Body of pancreas (tissue), 4 donors: ENCODE measurements at places on chromosomes 5 and 9. TPM values are rescaled to one million over a fixed set of nuclear protein-coding genes. Genes with fewer than 3 reads are reported as not detected.

DNA sequence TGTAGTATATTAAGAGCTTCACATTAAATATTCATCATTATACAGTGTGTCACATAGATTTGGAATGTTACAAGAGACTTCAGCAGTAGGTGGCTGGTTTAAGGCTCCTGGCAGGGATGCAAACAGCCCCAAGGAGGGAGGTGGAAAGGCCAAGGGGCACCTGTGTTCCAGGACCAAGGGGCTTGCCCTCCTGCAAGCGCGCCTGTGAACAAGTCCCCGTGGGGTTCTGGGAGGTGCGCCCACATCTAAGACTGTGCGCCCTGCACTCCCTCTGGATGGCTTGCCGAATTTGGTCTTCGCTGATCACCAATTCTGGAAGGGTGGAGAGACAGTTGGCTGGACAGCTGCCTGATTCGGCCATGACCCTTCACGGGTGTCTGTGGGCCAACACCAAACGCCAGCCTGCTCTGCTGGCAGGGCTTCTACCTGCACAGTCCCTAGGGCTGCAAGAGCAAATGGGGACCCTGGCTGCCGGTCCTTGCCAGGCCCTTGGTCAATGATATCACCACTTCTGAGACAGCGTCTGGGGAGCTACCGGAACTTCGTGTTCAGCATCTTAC lies 12.1 kb upstream of the SLC25A51 start:
- no peak for DNase-seq

DNA sequence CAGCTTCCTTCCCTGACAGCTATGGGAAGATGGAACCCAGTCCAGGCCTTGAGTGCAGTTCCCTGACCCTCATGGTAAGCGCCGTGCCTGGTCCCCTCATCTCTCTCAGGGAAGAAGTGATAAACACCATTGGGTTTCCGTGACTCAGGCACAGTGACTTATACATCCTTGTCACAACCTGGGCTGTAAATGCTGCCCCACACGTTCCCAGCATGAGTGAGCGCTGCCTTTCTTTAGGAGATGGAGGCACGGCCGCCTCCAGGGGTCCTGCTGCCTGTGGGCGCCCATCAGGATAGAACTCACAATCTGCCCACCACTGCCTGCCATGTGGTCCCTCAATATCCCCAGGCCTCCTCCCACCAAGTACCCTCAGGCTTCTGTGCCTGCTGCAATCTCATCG lies 8.3 kb upstream of the NKD2 start:
- DNase-seq, result peak; percentile 2

GRCh38 chr9:126907058-126907457 lies 7.5 kb upstream of the RALGPS1 start:
- no peak for DNase-seq

DNA sequence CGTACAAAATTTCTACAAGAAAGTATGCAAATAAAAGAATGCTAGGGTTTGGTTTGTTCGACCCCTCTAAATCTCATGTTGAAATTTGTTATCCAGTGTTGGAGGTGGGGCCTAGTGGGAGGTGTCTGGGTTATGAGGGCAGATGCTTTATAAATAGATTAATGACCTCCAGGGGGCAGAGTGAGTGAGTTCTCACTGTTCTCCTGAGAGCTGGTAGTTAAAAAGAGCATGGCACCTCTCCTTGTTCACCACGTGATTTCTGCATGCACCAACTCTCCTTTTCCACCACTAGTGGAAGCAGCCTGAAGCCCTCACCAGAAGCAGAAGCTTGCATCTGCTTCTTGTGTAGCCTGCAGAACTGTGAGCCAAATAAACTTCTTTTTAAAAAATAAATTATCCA lies 50.4 kb upstream of the FAM170A start:
- DNase-seq, result peak; percentile 33

LHX6 gene
- total RNA-seq, result 2.9 TPM

- DNase-seq, result peak; percentile 12
These were observed 15.7 kb downstream of the TPPP start for GRCh38 chr5:677131-678101.

GRCh38 chr5:78242001-78242400 lies 52.5 kb downstream of the AP3B1 start:
- DNase-seq, result no peak

- no peak for DNase-seq
These were observed 293.4 kb downstream of the CD180 start for GRCh38 chr5:66903218-66903617.

GRCh38 chr5:10702040-10702629 lies 58.9 kb downstream of the DAP start:
- peak; percentile 84 for DNase-seq

GRCh38 chr5:9951865-9952516 lies 297.7 kb downstream of the ATPSCKMT start:
- no peak for DNase-seq

- DNase-seq, result no peak
These were observed 47.2 kb upstream of the PCAT7 start for GRCh38 chr9:94507531-94508258.

RACK1 gene
- total RNA-seq, result 1,136 TPM

GRCh38 chr9:76812591-76812990 lies 48.4 kb downstream of the PCA3 start:
- DNase-seq, result no peak

DNA sequence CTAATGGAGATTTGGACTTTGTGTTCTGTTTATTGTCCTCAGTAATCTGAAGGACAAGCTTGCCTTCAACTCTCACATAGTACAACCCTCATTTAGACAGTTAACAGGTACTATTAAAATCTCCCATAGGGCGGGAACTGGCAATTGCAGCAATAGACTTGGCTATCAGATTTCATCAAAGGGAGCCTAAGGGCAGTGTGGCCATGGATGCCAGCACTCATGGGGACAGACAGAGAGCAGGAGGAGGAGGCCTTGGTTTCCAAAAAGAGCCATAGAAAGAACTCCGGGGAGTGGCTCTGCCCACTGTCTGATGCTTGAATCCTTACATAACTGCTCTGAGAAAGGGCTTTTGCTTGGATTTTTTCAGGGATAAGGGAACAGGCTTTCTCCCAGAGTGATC lies 6.8 kb downstream of the SLC36A1 start:
- no peak for DNase-seq

DNA sequence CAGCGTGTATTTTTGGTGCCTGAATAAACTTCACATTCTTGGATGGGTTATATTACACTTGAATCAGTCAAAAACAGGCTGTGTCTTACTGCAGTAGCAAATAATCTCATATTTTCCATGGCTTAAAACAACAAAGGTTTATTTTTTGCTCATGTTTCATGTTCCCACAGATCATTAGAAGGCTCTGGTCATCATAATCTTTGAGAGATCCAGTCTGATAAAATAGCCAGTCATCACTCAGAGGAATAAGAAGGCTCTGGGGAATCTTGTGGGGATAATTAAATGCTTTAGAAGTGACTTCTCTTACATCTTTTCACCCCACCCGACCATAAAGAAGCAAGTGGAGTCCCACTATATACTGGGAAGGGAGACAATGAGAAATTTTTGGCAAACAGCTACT lies 417.7 kb downstream of the PSAT1 start:
- no peak for DNase-seq

DNA sequence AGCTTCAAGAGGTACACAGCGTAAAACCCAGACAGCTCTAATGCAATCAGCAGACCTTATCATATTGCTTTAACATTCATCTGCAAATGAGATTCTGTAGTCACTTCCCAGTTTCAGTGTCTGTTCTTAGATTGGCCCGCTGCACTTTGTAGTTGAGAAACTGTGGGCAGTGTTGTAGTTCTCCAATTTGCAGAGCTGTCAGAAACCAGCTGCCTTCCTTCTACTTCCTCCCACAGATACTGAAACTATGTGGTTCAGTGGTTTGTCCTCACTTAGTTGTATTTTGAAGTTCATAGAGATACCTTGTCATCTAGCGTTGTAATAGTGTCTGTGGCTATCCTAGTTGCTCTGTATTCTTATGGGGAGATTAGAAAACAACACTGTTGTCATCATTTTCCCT lies 39.6 kb upstream of the TRIM36 start:
- peak; percentile 65 for DNase-seq

GRCh38 chr5:133783481-133783880 lies 171.1 kb upstream of the FSTL4 start:
- no peak for DNase-seq

ROPN1L gene
- total RNA-seq, result 1.3 TPM

RPP25L gene
- 16.9 TPM for total RNA-seq

ANKRD31 gene
- total RNA-seq, result 0.33 TPM

DNA sequence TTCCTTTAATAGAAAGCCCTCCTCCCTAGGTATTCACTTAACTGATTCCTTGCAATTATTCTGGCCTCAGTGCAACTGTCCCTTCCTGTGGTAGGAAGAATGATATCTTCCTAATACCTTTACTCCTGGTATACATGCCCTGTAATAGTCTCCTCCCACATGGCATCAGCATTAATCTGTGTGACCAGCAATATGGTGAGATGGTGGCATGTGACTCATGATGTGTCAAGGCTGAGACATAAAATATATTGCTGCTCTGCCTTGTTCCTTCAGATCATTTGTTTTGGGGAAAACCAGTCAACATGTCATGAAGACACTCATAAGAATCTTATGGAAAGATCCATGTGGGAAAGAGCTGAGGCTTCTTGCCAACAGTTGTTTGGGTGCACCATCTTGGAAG lies 149.1 kb upstream of the TRPM3 start:
- DNase-seq, result no peak

DNA sequence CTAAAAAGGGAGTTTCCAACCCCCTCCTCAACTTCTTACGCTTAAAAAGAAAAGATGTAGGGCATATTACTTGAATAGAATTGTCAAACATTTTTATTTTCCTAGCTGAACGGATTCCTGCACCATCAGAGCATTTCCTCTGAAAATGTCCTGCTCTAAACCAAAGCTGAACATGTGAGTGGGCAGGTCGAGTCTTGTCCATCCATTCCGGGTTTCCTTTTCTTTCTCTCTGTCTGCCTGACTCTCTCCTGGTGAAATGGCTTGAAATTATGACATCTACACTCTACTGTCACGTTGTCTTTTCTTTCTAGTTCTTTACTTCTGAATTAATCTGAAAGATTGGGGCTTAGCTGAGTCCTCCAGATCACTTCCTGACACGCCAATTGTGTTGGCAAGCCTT lies 39.2 kb upstream of the PTPN3 start:
- no peak for DNase-seq

DNA sequence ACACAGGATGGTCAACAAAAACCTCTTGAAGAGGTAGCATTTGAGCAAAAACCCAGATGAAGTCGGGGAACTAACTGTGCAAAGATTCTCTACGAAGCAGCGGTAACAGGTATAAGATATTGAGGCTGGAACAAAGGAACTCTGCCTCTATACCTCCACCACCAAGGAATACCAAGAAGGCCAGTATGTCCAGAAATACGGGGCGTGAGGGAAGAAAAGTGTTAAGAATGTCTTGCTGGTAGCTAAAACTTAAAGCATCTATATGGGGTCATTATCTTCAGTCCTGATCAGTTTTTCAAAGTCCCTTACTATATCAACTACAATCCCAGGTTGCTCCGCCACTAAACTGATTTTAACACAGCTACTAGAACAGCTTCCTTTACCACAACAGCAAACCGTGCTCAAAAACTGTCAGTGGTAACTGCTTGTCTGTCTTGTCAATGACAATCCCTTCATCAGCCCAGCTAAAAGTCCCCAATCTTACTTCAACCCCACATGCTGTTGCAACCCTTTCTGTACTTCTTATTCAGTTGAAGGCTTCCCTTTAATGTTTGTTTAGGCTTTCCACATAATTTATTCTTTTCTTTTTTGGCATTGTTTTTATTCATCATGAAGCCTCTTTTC lies 9.4 kb downstream of the PAM start:
- DNase-seq, result no peak

HMCN2 gene
- total RNA-seq, result 3.6 TPM

CHSY3 gene
- 3.3 TPM for total RNA-seq

RNF130 gene
- total RNA-seq, result 58.9 TPM

- no peak for DNase-seq
These were observed 130.1 kb downstream of the FBN2 start for GRCh38 chr5:128407944-128408343.

REEP5 gene
- 52.1 TPM for total RNA-seq

PCDHB14 gene
- 7.3 TPM for total RNA-seq

C5orf52 gene
- not detected for total RNA-seq

GRCh38 chr5:159088371-159088770 lies 11.3 kb downstream of the EBF1 start:
- DNase-seq, result no peak
